HTR-8/SVneo (cell line): ENCODE measurements at places on chromosomes 11 and 22.

DNA sequence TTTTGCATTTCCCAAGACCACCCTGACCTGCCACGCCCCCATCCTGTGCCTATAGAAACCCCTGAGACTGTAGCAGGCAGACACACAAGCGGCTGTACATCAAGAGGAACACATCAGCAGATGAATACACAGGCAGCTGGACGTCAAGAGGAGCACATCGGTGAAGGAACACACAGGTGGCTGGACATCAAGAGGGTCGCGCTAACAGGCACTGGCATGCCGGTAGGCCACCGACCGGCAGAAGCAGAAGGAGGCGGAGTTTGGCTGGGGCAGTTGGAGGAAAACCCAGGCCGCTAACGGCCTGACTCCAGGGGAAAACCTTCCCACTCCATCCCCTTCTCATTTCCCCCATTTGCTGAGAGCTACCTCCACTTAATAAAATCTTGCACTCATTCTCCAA lies 5.4 kb upstream of the IPO7 start:
- DNase-seq: no peak

- no peak for DNase-seq
These were observed 22.3 kb downstream of the DHCR7 start for GRCh38 chr11:71425860-71426259.

- no peak for DNase-seq
These were observed 48.2 kb upstream of the CCDC134 start for GRCh38 chr22:41752011-41752970.

DNA sequence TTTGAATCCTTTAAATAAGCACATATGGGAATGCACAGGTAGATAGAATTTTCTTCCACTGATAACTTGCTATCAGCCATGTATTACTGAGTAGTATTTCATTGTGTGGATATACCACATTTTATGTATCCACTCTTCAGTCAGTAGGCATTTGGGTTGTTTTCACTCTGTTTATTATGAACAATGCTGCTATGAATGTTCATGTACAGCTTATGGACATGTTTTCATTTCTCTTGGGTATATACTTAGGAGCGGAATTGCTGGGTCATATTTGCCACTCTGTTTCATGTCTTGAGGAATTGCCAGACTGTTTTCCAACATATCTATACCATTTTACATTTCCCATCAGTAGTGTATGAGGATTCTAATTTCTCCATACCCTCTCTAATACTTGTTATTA lies 63.8 kb downstream of the ZNRF3 start:
- DNase-seq: no peak

DNA sequence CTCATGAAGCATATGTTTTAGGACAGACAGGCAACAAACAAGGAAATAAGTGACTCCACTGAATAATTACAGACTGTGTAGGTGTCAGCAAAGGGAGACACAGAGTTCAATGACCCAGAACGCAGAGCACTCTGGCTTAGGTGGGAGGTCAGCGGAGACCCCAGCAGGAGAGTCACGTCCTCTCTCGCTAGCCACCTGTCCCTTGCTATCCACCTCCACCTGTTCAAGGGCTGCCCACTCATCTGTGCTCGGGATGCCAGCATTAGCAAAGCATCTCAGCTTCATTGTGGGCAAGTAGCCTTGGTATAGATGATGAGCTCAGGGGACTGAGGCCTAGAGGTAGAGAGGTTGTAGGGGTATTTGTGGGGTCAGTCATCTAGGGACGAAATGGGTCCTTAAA lies 21.8 kb upstream of the ATXN10 start:
- DNase-seq: no peak
